ENCODE measurements at places on chromosomes 11 and 22. TPM values are rescaled to one million over a fixed set of nuclear protein-coding genes. Genes with fewer than 3 reads are reported as not detected.

- no peak for DNase-seq
Measured at GRCh38 chr22:24485608-24486007, 9.5 kb upstream of the UPB1 start.

APOL5 gene
- not detected for total RNA-seq

- no peak for DNase-seq
Measured at GRCh38 chr11:72789493-72790131, 4.2 kb downstream of the STARD10 start.

DNA sequence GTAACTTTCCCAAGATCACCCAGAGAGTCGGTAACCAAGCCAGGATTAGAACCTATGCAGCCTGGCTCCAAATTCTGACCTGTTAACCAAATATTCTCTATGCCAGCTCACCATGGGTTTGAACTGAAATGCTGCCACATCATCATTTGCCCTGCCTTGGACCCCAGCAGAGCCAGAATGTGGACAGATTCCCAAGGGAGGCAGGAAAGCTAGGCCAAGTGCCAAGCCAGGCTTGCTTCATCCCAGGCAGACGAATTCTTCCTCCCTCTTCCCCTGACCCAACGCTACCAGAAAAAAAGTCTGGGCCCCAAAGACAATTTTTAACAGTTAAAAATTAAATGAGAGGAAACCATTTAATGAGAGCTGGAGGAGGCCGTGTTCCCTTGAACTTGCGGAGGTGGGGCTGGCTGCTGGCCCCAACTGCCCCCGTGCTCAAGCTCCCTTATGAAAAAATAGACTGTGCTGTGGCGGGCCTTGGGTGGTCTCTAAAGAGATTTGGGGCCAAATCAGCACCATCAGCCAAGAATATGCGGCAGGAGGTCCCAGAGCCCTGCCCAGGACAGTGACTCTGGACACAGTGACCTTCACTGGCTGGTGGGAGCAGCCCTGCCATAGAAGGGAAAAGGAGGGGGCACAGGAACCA lies 184.1 kb upstream of the SYT13 start:
- no peak for DNase-seq

GRCh38 chr11:106208760-106209159 lies 131.3 kb downstream of the AASDHPPT start:
- DNase-seq = no peak

- no peak for DNase-seq
Measured at GRCh38 chr22:37178350-37179125, 9.5 kb downstream of the C1QTNF6 start.

DNA sequence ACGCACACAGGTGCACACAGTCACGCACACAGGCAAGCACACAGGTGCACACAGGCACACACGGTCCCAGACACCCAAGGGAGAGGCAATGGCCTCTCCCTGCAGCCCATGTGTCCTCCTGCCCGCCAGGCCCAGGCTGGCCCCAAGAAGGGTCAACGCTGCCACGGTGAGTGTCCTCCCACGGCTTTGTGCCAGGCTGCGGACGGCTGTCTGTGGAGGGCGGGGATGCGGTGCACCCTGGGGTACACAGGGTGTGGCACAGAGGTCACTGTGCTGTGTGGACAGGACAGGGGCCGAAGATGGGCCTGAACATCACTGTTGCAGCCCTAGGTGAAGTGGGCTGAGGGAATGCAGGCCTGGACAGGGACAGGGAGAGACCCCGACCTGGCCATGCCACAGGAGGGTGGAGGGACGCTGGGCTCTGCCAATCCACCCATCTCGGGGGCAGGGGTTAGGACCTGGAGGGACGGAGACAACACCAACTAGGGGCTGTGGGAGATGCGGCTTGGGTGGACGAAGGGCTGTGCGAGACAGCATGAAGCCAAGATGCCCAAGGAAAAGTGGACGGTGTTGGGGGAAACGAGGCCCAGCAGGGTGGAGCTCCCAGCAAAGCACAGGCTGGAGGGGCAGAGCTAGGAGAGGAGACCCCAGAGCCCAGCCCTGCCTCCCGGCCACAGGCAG lies 523.8 kb downstream of the BRD1 start:
- DNase-seq = no peak

DNA sequence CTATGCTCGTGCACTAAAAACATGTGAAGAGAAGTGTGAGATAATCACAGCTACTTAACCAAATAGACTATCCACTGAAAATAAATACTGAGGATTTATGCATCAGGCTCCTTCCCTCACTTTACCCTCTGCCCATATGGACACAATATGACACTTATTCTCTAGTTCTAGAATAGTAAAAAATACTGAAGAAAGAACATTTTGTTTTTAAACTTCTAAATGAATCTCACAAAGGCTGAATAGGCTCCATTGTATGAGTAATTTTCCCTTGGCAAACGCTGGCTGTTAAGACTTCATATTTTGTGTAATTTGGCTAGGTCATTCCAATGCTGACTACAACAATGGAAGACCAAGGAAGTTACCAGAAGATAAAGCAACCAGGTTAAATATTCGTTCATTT lies 9.9 kb downstream of the HPS5 start:
- DNase-seq = no peak

DNA sequence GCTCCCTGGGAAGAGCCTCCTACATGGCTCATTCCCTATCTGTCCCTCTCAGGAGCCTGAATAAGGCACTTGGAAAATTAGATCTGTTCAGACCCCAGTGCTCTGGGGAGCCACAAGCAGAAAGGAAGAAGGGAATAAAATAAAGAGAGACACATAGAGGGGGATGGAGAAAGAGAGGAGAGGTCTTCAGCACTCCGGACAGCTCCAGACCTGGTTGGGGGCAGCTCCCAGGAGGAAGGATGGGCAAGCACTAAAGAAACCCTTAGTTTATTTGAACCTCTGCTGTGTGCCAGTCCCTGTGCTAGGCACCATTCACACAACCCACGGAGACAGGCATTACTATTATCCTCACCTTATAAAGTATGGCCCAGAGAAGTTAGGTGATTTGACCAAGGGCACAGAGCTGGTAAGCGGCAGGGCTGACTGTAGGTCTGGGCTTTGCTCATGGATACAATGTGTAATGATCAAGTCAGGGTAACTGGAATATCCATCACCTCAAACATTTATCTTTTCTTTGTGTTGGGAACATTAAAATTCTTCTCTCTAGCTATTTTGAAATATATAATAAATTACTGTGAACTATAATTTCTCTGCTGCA lies 53.7 kb upstream of the LRRC32 start:
- DNase-seq = no peak

GRCh38 chr11:124961972-124962609 lies 8.1 kb downstream of the CCDC15 start:
- no peak for DNase-seq

DNA sequence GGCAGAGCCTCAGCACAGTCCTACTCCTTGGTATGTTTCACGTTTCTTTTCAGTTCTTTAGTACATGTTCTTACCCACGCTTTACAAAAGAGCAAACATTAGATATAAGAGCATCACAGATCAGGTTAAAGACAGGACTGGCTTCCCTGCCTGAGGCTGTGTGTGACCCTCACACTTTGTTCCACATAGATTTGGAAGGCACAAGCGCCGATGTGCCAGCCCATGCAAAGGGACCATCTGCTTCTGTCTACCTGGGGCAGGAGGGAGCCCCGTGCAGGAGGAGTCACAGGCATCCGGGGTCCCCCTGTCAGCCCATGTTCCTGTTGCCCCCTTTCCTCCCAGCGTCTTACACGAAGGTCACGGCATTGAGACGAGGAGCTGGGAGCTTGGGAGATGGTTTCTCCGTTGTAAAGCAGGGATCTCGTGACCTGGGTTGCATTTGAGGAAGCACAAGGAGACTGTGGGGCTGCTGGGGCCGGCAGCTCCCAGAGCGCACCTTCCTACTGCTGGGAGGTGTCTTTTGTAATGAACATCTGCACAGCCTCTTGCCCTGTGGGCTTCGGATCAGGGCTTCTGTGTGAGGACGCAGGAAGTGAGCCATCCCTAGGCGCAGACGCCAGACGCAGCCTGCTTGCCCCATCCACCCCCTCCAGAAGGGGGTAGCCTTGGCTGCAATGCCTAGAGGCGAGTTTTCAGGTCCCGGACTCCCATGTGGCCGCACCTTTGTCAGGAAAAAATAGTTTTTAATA lies 72.6 kb downstream of the SCN3B start:
- no peak for DNase-seq

TRIM3 gene
- 8.6 TPM for total RNA-seq

MUC2 gene
- total RNA-seq = not detected

GRCh38 chr11:14668731-14669301 lies 25.2 kb downstream of the PDE3B start:
- DNase-seq = no peak

- DNase-seq = no peak
Measured at GRCh38 chr11:7314811-7315604, 63.3 kb downstream of the SYT9 start.

- DNase-seq = no peak
Measured at GRCh38 chr11:66194391-66194790, 74.0 kb upstream of the RAB1B start.

DNA sequence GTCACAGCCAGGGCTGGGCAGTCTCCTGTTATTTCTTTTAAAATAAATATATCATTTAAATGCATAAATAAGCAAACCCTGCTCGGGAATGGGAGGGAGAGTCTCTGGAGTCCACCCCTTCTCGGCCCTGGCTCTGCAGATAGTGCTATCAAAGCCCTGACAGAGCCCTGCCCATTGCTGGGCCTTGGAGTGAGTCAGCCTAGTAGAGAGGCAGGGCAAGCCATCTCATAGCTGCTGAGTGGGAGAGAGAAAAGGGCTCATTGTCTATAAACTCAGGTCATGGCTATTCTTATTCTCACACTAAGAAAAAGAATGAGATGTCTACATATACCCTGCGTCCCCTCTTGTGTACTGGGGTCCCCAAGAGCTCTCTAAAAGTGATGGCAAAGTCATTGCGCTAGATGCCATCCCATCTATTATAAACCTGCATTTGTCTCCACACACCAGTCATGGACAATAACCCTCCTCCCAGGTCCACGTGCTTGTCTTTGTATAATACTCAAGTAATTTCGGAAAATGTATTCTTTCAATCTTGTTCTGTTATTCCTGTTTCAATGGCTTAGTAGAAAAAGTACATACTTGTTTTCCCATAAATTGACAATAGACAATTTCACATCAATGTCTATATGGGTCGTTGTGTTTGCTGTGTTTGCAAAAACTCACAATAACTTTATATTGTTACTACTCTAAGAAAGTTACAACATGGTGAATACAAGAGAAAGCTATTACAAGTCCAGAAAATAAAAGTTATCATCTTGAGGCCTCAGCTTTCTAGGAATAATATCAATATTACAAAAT lies 13.4 kb downstream of the OR51B4 start:
- DNase-seq = no peak

DNA sequence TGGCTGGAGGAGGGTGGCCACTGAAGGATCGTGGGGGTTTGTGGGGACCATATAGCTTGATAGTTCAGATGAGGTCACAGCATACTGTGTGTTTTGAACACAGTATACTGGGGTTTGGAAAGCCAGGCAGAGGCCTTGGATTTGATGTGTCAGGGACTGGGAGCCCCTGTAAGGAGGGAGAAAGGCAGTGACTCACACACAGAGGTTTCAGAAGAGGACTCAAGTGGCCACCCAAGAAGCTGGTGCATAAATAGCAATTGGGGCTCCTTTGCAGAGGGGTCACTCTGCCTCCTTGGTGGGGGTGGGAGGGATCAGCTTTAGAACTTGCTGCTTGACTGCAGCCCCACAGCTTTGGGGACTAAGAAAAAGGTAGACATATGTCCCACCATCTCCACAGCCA lies 39.3 kb downstream of the SLC5A1 start:
- no peak for DNase-seq

GRCh38 chr11:95072948-95073347 lies 6.2 kb downstream of the SRSF8 start:
- DNase-seq = no peak

DNA sequence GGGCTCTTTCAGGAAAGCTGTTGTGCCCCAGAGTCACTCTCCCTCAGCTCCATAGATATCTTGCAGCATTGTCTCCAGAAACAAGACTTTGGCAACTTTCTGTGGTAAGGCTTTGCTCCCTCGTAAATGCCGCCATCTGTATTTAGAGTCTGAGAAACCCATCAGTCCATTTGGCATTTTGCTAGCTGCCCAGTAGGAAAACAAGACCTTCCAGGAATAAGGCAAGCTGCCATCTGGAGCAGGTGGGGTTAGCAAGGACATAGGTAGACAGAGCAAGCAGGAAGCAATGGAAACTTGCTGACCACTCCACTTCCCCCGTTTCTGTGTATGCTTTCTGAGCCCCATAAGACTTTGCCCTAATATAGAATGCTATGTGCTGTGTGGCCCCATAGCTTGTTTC lies 131.9 kb downstream of the SPATA19 start:
- DNase-seq = no peak

DNA sequence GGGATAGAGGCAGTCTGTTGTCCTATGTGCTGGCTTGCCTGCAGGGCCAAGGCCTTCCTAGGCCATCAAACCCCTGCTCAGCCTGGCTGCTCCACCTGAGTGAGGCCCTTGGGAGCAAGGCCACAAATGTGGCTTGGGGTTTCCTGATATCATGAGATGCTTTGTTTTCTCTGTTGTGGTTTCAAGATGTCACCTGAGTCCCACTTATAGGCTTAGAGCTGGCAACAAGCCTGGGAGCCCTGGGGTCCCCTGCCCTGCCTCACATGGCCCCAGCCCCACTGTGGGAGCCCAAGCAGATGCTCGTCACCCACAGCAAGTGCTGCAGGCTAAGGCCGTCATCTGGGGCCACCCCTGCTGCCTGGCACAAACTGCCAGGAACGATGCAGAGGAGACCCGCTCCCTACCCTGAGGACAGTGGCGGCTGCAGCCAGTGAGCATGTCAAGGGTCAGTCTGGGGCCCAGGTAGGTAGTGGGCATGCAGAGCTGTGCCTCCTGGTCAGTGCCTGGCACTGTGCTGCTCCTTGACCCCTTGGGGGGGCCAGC lies 75.4 kb upstream of the KCNQ1OT1 start:
- DNase-seq = no peak

EMID1 gene
- total RNA-seq = not detected

GRCh38 chr11:57752954-57753353 lies 1.3 kb upstream of the BTBD18 start:
- DNase-seq = no peak

APOBEC3F gene
- 1.9 TPM for total RNA-seq

DNA sequence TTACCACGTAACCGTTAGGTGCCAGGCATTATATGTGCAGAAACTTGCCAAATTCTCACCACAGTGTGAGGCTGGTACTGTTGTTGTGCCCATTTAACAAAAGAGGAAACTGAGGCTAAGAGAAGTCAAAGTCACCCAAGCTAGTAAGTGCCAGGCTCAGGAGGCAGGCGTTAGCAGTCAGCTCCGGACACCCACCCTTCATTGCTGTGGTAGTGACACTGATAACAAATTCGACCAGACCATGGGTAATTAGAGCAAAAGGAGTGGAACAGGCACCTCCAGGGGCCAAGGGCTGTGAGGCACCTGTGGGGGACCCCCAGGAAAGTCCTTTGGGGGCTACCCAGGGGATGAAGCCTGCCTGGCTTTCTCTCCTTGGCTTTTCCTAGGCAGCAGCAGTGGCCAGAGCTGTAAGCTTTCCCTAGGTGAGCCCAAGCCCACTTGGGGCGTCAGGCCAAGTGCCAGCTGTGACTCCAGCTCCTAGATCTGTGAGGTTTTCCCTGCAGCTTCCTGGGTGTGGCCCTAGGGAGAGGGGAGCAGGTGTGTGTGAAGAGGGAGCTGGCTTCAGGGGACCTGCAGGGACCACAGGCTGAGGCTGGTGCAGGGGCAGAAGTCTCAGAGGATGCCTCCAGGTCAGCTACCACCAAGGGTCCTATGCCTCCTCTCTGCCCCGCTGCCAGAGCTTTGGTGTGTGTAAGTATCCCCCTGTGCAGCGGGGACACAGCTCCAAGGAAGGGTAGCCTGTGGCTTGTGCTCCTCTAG lies 19.7 kb upstream of the ALX4 start:
- no peak for DNase-seq
